ENCODE measurements at places on chromosomes 2 and 18.

DNA sequence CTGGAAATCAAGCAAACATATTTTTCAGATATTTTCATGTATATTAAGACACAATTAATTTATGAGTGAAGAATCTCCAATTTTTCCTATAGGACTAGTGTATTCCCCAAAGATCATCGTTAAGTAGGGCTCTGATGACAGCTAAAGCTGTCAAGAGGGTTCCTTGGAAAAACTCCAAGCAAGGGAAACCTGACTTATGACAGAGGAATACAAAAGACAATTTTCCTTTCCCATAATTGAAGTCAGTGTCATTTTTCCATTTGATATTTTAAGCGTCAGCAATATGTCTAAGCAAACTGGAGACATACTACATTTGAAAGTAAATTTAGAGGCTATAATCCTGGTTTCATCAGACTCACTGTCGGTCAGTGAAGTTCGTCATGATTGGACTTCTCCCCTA, 36.1 kb downstream of the RIT2 start:
- no peak for DNase-seq

DNA sequence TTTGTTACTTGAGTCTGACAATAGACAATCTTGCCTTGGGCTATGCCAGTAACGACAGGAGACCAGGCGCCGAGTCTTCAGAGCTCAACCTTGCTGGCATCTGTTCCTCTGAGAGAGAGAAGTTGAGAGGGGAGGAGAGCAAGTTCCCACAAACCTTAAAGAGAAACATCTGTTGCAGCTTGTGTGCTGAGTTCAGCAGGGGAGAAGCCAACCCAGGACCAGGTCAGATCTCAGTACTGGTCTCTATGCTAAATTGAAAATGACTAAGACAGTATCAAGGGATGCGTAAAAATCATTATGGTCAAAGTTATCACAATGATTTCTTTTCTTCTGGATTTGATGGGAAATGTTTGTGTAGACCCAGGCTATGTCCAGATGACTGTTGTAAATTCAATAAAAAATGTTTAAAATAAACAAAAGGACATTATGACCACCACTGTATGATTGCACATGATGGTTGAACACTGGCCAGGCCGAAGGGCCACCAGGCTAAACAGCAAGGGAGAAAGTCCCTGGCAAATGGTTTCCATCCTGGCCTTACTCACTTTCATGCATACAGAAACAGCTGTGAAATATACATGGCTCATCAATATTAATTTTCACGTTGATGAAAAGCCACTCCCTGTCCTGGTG, 100.3 kb upstream of the PMAIP1 start:
- no peak for DNase-seq

GRCh38 chr2:44433895-44434294, 72.1 kb downstream of the CAMKMT start:
- no peak for DNase-seq

GRCh38 chr2:107001062-107001461, 115.1 kb upstream of the ST6GAL2 start:
- DNase-seq = no peak

DNA sequence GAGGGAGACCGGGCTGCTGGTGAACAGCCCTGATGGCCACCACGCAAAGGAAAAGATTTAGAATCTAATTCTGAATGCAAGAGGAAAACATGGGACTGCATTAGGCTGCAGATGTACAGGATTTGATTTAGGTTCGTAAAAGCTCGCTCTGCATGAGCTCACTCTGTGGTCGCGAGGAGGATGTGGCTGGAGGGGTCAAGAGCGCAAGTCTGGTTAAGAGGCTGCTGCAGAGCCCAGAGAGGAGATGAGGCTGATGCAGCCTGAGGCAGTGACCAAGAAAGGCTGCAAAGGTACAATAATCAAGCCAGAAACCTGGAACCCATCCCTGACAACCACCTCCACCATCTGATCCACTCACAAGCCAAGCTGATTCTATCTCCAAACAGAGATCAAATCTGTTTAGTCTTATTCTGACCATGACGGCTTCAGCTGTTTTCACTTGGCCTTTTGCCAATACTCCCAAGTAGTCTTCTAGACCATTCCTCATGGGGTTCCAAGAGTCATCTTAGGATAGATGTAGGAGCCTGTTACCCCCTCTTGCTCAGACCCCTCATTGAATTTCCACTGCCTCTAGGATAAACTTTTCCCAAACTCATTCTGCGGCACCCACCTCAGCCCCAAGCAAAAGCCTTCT, 58.9 kb upstream of the ARL4C start:
- DNase-seq = no peak

GRCh38 chr2:236360496-236360895, 96.3 kb upstream of the ASB18 start:
- DNase-seq = no peak

Measured in HS-27A (cell line).